NCI-H345 (cell line): ENCODE measurements at places on chromosomes 7 and 10.
A peak's percentile ranks its signal among the peaks of the same experiment; 100 is the strongest.

DNA sequence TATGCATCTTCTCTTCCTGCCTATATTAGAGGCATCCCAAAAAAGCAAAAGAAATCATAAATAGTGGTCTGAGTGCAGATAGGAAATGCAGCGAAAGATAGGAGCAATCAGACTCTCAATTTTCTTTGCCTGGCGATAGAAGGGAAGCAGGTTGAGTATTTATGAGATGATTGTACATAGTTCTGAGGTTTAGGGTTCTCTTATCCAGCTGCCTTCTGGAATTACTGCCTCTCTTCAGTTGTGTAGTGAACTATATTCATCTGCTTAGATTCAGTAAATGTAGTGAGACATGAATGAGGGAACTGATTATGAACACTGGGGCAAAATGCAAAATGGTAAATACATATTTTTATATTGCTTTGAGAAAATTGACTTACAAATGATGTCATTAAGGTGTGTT, 93.0 kb upstream of the CYP26C1 start:
- DNase-seq: no peak

GRCh38 chr10:68153473-68154210, 44.4 kb downstream of the MYPN start:
- DNase-seq: peak; percentile 68

- no peak for DNase-seq
Measured at GRCh38 chr10:103265717-103266329, 11.1 kb upstream of the INA start.

- no peak for DNase-seq
Measured at GRCh38 chr10:27030060-27030459, 70.2 kb downstream of the ANKRD26 start.

DNA sequence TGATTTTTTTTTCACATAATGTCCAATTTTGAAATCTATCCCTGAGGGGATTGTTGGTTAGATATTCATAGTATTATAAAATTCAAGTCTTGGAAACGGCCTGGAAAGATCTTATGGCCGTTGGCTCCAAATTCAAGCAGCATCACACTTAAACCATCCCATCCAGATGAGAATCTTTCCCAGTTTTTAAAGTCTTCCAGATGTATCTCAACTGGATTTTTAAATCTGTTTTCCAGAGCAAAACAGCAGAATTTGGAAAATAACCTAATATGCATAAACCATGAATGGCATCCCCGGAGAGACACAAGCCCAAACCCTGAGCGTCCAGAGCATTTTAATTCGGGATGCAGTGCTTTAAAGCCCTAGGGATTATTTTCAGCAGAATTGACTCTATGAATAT, 208.2 kb upstream of the PRKCQ start:
- no peak for DNase-seq

DNA sequence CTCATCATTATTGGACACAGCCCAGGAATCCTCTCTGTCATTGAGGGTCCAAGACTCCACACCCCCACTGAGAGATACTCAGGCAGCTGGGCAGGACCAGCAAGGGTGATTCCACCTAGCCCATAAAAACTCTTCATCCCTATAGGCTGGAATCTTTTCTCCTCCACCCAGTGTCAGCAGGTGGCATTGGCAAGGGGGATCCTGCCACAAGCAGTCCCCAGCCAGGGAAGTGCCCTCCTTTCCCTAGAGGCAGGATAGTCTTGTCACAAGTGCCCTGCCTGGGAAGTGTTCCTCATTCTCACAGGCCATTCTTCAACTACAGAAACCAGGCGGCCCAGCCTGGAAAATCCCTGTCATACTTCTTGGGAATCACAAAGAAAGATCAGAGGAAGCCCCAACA, 533.6 kb downstream of the GRID1 start:
- DNase-seq: no peak

DNA sequence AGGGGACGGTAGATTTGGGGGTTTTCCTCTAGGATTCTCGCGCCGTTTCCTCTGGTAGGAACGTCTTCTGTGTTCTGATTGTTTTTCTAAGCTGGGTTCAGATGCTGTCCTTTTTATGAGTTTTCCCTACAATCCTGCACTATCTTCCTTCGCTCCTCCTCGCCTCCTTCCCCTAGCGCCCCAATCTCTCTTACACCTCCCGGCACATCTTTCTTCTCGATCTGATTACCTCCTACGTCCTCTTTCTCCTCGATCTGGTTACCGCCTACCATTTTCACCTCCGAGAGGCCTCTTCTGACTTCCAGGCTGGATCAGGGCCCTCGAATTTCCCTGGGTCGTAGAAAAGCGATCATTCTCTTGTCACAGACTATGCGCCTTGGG, 413 bp downstream of the BUD31 start:
- no peak for DNase-seq

DNA sequence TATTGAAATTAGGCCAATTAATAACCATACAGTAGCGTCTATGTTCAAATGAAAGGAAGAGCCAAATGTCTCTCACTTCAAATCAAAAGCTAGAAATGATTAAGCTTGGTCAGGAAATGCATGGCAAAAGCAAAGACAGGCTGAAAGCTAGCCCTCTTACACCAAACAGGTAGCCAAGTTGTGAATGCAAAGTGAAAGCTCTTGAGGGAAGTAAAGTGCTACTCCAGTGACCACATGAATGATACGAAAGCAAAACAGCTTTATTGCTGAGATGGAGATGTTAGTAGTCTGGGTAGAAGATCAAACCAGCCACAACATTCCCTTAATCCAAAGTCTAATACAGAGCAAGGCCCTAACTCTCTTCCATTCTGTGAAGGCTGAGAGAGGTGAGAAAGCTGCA, 123.8 kb downstream of the TEX36 start:
- no peak for DNase-seq

DNA sequence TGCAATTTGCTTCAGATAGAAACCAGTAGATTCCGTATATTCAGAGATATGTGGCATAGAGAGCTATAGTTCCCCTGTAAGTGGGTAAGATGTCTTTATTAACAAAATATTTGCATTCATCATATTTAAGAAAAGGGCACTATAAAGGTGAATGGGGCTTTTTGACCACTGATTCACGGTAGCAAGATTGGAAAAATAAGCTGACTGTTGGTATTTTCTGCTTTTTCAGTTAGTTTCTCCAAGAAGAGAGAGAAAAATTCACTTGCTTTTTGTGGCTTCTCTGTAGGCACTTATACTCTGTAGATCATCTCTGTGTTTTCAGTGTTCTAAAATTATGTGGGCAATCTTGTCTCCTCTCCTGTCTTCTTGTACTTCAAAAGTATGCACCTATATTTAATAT, 245.1 kb downstream of the TWIST1 start:
- DNase-seq: no peak

DNA sequence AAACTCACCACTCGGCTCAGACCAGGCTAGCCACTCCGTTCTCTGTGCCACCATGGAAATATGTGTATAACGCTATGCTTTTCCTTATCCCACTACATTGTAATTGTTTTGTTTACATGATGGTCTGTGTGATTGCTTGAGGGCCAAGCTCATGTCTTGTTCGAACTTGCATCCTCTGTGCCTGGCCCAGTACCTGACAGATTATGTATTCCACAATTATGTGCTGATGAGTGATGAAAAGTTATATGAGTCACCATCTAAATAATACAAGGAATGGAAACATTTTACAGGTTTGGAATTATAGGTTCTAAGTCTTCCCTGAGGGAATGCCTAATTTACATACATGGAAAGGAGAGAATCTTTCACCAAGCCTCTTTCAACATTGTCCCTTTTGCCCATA, 137.4 kb downstream of the C7orf25 start:
- DNase-seq: no peak

DNA sequence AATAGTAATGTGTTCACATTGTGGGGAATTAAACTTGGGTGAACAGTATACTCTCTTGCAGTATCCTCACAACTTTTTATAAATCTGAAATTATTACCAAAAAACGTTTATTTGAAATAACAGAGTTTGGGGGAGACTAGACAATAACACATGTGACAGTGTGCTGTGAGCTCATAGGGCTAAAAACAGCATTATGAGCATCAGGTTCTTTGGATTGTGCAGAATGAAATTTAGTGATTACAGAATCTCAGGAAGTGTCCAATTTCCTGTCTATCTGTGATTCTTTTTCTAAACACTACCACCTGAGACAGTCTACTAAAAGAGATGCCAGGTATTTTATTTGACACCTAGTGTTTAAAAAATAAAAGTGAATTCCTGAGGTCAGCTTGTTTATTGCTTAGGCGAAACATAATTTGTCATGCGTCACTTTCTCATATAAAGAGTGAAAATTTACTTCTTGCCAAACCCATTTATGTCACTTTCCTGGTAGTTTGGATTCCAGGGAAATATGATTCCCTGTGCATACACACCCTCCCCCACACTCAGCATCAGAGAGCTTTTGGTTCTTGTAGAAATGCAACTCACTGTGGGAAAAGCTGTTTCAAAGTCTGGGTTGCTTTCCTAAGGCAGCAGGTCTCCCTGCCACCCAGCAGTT, 71.2 kb downstream of the AOAH start:
- DNase-seq: no peak

DNA sequence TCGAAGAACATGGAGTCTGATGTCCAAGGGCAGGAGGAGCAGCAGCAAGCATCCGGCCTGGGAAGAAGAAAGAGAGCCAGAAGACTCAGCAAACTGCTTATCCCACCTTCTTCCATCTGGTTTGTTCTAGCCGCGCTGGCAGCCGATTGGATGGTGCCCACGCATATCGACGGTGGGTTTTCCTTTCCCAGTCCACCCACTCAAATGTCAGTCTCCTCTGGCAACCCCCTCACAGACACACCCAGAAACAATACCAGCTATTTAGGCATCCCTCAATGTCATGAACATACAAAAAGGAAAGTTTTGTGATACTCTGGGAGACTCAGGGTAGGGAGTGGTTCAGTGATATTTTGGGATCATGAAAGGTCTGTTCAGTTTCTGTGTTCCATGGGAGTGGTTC, 139.6 kb downstream of the LYZL1 start:
- no peak for DNase-seq

- no peak for DNase-seq
Measured at GRCh38 chr10:90204956-90205314, 503.5 kb downstream of the KIF20B start.

DNA sequence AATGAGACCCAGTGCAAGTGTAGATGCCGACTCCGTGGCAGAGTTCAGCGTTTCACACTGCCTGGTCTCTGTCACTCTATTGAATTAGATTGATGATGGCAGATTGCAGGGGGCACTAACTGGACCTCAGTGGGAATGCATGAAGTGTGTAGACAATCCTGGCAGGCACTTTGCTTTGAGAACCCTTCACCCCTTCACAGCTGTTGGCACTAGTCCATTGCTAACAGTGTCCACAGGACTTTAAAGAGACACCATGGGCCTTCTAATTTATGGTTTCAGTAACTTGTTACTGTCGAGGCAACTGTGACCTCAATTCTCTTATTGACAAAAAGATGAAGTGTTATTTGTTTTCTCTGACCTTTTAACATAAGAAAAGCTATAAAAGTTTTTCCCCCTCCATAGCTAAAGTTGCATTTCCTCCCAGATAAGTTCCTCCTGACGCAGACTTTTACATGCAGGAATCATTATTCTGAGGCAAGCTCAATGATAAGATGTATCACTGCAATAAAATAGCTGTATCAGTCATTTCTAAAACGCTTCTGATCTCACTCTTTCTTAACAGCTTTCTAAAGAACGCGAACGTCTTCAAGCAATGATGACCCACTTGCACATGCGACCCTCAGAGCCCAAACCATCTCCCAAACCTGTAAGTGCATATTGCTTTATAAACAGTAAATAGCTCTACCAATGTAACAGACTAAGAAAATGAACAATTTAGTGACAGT, 238.9 kb downstream of the FOXP2 start:
- DNase-seq: peak; percentile 74

GRCh38 chr10:107544706-107545520, 380.4 kb upstream of the SORCS1 start:
- no peak for DNase-seq

- DNase-seq: no peak
Measured at GRCh38 chr10:33410860-33411234, 76.4 kb upstream of the NRP1 start.

DNA sequence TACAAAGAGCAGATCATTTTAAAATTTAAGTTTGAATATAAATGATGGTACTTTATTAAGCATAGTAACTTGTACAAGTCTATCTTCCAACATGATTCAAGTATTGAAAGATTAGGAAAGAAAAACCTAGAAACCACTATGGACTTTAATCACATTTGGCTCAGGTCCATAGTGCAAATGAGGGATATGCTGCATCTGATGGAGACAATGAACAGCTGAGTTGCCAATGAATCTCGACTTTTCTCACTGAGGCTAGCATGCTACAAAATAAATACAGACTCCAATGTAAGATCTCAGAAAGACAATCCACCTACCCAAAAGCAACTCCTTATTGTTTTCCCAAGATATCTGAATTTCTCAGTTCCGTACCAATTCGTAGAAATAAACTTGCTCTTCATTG, 89.8 kb downstream of the SEMA3A start:
- no peak for DNase-seq

DNA sequence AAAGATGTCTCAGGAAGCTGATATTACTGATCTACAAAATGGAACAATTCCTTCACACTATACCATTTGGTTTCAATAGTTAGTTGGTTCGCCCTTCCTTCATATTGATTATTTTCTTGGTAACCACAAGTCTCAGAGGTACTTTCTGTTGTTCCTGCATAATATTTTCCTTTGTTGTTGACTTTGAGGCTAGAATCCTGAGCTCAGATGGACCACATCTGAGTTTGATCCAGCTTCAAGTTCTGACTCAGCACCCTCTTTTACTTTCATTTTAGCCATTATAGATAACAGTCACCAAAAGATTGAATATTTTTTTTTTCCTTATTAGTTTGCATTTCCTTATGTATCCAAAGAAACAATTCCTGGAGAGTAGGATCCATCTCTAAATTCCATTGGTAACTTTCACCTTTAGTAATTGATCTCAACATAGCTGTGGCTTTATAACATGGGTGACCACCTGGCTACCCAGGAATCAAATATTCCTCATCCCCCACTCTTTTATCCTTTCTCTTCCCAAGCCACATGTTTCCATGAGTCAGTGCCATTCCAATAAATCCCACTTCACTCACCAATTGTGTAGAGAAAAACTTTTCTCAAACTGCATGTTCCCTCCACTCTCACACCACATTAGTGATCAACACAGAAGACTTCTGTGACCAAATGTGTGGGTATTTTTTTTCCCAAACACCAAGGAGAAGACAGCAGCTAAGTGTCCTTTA, 9.7 kb upstream of the ABCA13 start:
- no peak for DNase-seq

- no peak for DNase-seq
Measured at GRCh38 chr10:121425623-121426022, 172.6 kb downstream of the FGFR2 start.

- no peak for DNase-seq
Measured at GRCh38 chr10:106114656-106115186, 1049.8 kb downstream of the SORCS1 start.
